SJSA1 (cell line): ENCODE measurements at places on chromosomes 11 and 22. TPM values are rescaled to one million over a fixed set of nuclear protein-coding genes. Genes with fewer than 3 reads are reported as not detected.

DNA sequence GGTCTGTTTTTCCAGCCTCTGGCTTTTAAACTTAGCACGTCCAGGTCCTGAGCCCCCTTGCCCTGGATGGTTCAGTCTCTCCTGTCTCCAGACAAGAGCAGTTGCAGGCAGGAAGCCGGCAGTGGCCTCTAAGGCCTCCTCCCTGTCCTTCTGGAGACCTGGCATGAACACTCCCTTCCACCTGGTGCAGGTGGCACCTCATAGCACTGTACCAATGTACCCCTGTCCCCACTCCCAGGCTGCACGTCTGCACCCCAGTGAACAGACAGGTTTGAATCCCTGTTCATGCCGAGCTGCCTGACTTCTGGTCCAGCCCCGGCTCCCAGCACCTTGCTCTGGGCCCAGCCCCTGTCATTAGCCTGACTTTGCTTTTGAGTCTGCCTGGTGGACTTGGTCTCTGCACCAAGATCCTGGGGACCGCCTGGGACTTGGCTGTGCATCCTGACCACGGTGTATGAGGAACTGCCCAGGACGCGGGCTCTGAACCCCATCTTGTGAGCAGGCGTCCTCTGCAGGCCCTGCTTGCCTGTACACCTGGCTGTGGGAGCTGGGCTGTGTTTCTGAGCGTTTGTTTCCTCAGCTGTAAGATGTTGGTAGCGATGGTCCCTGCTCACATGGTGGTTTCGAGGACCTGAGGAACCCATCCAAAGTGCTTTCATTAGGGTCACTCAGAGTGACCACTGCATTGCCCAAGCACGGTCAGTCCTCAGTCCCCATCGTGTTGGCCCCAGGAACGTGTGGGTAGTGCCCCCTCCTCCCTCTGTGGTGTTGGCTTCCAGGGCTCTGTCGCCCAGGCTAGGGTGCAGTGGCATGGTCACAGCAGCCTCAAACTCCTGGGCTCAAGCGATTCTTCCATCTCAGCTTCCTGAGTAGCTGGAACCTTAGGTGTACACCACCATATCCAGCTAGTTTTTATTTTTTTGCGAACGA, 75.0 kb upstream of the SHANK2 start:
- no peak for DNase-seq
- no peaks in the 10 kb centered on the region for H3K4me1 ChIP-seq
- no peaks in the 10 kb centered on the region for H3K36me3 ChIP-seq
- H3K4me3 ChIP-seq: no peak overlapping the region

- DNase-seq: no peak
- H3K27me3 ChIP-seq: no peaks in the 10 kb centered on the region
- no peaks in the 10 kb centered on the region for H3K4me1 ChIP-seq
- no peaks in the 10 kb centered on the region for H3K36me3 ChIP-seq
- no peak overlapping the region for H3K27ac ChIP-seq
Observed at GRCh38 chr11:132640952-132641351, 891.3 kb downstream of the OPCML start.

GRCh38 chr11:19562156-19562555, 150.5 kb upstream of the NAV2 start:
- H3K4me1 ChIP-seq: peaks cover 4% of the 10 kb centered on the region; the same call in 1 of the 2 replicates
- H3K27me3 ChIP-seq: no peaks in the 10 kb centered on the region
- no peaks in the 10 kb centered on the region for H3K36me3 ChIP-seq
- no peak overlapping the region for H3K27ac ChIP-seq
- H3K4me3 ChIP-seq: no peak overlapping the region

- DNase-seq: no peak
- no peaks in the 10 kb centered on the region for H3K27me3 ChIP-seq
- peaks cover 10% of the 10 kb centered on the region for H3K4me1 ChIP-seq
- no peak overlapping the region for H3K27ac ChIP-seq
Observed at GRCh38 chr22:28562324-28562723, 117.3 kb downstream of the TTC28 start.

DNA sequence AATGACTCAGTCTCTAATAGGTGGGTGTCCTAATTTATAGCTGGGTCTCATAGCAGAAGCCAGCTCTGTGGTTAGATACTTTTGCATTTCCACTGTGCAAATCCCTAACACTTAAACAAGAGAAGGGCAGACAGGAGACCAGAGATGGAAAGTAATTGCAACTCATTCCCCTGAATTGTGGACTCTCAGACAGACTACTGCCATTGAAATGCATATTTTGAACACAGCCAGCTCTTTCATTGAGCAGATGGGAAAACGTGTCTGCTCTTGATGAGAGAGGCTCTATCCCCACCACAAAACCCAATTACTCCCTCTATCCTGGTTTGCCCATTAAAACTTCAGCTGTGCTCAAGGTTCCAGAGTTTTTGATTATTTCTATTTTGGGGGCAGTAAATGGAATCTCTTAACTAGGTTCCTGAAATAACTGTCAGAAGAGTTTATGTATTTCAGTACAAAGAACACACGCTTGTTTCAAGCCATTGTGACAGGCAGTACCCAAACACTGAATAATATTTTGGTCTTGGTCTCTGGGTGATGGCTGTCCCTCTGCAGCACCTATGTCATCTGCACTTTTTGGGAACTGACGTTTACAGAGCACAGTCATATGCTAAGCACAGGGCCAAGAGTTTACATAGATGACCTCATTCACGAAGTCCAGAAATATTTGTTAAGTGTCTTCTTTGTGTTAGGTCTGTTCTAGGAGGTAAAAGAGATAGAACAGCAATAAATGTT, 41.7 kb downstream of the FAM227A start:
- no peaks in the 10 kb centered on the region for H3K36me3 ChIP-seq
- H3K4me1 ChIP-seq: no peaks in the 10 kb centered on the region
- no peak overlapping the region for H3K27ac ChIP-seq
- H3K27me3 ChIP-seq: no peaks in the 10 kb centered on the region
- H3K4me3 ChIP-seq: no peak overlapping the region

Gene APOL5
- not detected in 2 replicates for total RNA-seq

Gene CDON
- 1.3 and 2.8 TPM in 2 replicates for total RNA-seq

Gene KCNK7
- 0.13 TPM in 1 of 2 replicates, not detected in the other for total RNA-seq

Gene ZC3H7B
- 51.8 and 72.2 TPM in 2 replicates for total RNA-seq
